NCI-H510A treated with DMSO at 0.1 percent for 48 hours (cell line): ENCODE measurements at places on chromosomes 2 and 18.

- no peak for DNase-seq
Measured at GRCh38 chr2:96095116-96095636, 21.2 kb downstream of the ADRA2B start.

DNA sequence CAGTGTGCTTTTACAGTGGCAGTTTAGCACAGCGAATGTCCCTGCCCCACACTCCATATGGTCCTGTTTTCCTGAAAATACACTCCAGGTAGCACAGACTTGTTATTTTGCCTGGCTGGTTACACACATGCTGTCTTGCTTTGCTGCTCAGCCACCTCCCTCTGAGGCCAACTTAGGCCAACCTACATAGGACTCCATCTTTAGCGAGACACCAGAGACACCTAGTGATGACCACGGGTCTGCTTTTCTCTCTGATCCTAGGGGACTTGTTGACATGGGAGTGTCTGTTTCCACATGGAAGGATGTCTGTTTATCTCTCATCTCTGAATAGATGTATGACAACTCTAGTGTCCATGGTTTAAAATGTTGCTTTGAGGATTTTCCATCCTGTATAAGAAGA lies 43.3 kb downstream of the PLEKHB2 start:
- no peak for DNase-seq

- no peak for DNase-seq
Measured at GRCh38 chr2:162828545-162828944, 10.0 kb downstream of the KCNH7 start.

- no peak for DNase-seq
Measured at GRCh38 chr2:7691961-7692656, 774.9 kb downstream of the RNF144A start.

DNA sequence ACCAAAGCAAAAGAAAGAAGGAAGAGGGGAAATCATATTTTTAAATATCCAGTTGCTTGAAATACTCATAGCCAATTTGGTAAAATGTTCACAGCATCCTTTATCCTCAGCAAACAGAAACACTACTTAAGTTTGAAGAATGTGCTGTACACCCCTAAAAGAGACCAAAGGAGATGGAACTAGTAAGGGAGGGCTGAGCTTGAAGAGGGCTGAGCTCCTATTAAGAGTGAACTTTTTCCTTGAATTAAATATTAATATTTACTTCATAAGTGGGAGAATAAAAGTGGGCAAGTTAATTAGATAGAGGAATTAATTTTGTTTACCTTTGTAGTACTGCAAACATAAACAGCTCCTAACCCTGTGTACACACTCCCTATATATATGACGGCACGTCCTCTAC lies 7.0 kb downstream of the EVX2 start:
- no peak for DNase-seq

DNA sequence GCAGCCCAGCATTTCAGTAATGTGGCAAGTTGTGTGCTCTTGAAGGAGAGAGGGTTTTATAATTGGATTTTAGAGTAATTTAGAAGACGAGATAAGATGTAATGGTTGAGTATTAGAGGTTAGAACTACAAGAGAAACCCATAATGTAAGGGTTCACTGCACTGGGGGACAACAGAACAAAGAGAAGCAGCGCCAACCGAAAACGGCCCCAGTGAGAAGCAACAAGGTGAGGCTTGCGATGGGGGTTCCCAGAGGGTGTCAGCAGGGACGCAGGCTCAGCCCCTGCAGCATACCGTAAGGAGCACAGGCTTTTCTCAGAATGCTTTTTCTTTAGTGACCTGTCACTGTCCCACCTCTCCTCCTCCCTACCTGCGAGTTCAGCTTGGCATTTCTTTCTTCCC lies 183.9 kb upstream of the ETAA1 start:
- DNase-seq = no peak
